ENCODE measurements at places on chromosomes 11 and 22.

GRCh38 chr11:19735157-19735908 lies 22.7 kb downstream of the NAV2 start:
- no peak for DNase-seq

- DNase-seq = no peak
These were observed 47.0 kb downstream of the CDPF1 start for GRCh38 chr22:46202897-46203600.

DNA sequence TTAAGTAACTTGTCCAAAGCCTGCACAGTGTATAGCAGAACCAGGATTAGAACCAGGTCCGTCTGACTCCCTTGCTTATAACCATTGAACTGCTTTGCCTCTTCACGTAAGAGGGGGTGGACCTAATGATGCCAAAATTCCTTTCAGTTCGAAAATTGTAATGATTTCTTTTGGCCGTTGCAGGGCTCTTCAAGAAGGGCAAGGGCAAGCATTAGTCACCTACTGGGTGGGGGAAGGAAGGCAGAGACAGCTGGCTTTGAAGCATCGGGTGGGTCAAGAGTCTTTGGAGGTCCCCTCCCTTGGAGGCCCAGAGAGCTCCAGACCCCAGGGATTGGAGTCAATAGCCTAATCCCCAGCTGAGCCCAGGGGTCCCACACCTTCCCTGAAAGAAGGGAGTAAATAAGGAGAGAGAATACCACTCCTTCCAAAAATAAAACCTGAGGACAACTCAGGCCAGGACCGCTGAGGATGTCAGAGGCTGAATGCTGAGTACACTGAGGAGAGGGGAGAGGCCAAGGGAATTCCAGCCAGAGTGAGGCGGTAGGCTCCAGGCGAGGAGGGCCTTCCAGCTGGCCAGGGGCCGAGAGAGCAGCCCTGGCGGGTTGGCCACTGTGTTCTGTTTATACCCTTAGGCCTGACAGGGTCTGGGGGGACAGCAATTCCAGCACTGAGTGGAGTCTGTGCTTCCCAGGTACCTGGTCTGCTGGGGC lies 14.1 kb downstream of the CREB3L1 start:
- DNase-seq = no peak

GRCh38 chr11:102279641-102280170 lies 37.6 kb upstream of the BIRC3 start:
- DNase-seq = no peak

DNA sequence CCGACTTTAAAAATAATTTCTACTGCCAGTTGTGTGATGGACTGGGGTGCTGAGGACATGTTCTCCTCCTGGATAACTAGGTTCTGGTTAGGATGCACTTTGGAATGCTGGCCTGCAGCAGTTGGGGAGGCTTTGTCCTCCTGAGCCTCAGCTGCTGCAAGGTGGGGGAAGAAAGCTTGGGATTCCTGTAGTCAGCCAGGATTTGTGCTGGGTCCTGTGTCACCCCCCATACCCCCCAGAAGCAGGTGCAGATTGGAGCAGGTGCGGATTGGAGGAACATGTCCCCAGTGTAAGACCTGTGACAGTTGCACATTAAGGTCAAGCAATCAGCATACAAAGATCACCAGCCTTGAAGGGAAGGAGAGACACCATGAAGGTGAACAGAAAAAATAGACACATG lies 51.1 kb downstream of the MED15 start:
- no peak for DNase-seq
